ENCODE measurements at places on chromosomes 16 and 17. TPM values are rescaled to one million over a fixed set of nuclear protein-coding genes. Genes with fewer than 3 reads are reported as not detected.

The MT1A gene
- total RNA-seq = not detected

The PYY gene
- total RNA-seq = not detected

The KRTAP17-1 gene
- not detected for total RNA-seq

The SDR42E2 gene
- total RNA-seq = not detected

The KRT24 gene
- total RNA-seq = not detected

The PRKCB gene
- 214 TPM for total RNA-seq

The MYADML2 gene
- total RNA-seq = not detected

The NGFR gene
- 0.09 TPM for total RNA-seq

The RGS9 gene
- 0.73 TPM for total RNA-seq

The FOXL1 gene
- not detected for total RNA-seq

The FOXK2 gene
- 93.2 TPM for total RNA-seq

The HIC1 gene
- 2.3 TPM for total RNA-seq

The SRCIN1 gene
- total RNA-seq = 0.40 TPM

The KRTAP1-5 gene
- not detected for total RNA-seq

The TCAP gene
- total RNA-seq = 1.4 TPM

The GPRC5C gene
- 6.4 TPM for total RNA-seq

The KAT2A gene
- total RNA-seq = 57.2 TPM

The CLEC19A gene
- total RNA-seq = not detected

The PPP1R1B gene
- not detected for total RNA-seq

The C17orf58 gene
- 25.2 TPM for total RNA-seq

The ST6GALNAC1 gene
- 42.9 TPM for total RNA-seq

The TEKT5 gene
- total RNA-seq = not detected

The TRIM47 gene
- total RNA-seq = 5.8 TPM

The KLHL11 gene
- 13.8 TPM for total RNA-seq

The C17orf50 gene
- total RNA-seq = not detected

The BCO1 gene
- total RNA-seq = not detected

Measured in K562 (cell line).